ENCODE measurements at places on chromosomes 6 and 20.

GRCh38 chr20:4170621-4171537 lies 155.5 kb upstream of the RNF24 start:
- no peak for DNase-seq

GRCh38 chr6:34138191-34138590 lies 7.7 kb downstream of the GRM4 start:
- no peak for DNase-seq

GRCh38 chr6:3345836-3346235 lies 87.1 kb downstream of the PSMG4 start:
- DNase-seq: no peak

DNA sequence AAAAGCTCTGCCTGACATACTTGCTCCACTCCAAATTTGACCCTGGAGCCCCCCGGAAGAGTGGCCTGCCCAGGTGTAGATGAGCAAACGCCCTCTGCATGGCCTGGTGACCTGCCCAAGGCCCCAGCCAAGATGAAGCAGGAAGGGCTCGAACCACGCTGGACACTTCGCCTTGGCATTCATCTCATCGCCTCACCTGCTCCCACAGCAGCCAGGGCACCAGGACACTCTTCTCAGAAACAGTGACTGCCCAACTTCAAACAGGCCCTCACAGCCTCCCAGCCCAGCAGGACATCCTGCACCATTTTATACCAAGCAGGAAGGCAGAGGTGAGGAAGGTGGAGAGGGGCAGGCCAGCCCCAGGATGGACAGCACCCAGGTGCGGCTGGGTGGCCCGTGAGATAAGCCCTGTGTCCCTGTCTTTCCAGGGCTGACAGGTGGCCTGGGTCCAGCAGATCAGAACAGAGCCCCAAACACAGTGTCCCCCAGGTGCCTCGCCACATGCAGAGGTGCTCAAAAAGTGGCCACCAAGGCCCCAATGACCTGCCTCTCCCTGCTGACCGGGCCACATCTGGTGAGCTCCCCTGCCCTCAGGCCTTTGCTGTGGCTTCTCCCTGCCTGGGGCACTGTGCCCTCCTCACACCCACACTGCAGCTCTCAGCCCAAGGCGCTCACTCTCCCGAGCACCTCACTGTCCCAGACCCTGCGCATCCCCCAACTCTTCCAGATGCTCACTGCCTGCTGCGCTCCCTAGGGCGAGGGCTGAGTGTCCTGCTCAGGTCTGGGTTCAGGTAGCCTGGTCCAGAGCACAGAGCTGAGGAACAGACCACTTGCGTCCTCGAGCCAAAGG lies 7.2 kb downstream of the ACSS1 start:
- no peak for DNase-seq

- no peak for DNase-seq
These were observed 3.5 kb downstream of the MCM9 start for GRCh38 chr6:118931436-118931835.

- DNase-seq: no peak
These were observed 5.4 kb downstream of the SLC17A3 start for GRCh38 chr6:25868436-25869183.

DNA sequence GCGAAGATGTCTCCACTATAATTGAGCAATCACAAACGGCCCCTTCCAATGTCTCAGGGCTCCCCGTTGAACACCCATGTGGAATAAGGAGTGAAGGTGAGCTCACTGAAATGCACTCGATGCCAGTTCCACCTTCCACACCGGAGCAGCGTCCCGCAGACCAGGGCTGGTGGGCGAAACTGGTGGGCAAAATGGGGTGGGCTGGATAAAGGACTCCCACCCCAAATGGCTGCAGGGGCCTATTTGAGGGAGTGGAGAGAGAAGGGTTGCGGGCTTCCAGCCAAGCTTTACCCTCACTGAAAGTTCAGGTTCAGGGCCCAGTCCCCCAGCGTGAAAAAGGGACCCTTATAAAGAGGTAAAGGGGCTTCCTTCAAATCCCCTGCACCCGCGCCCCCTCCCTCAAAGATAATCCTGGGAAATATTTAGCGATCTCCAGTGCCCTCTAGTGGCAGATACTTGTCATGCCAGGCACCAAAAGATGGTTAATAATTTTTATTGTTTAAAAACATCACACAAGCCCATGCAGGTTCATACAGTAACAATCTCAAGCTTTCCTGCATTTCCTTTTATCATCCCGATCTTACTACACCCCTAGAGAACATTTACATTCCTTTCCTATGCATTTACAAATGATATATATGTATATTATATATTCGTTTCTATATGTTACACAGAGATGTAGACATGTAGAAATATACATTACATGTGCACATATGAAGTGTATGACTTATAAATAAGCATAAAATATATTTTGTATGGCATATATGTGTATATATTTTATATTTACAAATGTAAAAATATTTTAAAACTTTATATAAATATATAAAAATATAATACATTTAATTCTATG lies 58.2 kb upstream of the NKX2-2 start:
- DNase-seq: peak; percentile 28

Measured in CD4-positive, alpha-beta T cell treated with Interleukin-4 for 4 hours (primary cell).